ENCODE measurements at places on chromosomes 1 and 21.

DNA sequence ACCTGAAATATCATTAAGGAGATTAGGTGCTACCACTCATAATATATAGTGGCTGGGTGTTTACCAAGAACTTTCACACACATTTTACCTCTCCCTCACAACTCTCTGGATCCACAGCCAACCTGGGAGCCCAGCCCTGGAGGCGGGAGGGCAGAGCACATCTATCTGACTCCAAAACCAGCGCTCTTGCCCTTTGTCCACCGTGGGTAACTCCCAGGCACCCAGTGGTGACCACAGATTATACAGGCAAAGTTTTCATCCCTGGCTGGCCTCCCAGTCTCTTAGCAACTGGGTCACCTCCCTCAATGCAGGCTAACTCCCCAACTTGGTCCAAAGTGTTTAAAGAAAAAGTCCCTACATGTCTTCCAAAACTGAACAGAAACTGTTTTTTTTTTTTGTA, 2.4 kb downstream of the PAQR7 start:
- DNase-seq, result no peak

DNA sequence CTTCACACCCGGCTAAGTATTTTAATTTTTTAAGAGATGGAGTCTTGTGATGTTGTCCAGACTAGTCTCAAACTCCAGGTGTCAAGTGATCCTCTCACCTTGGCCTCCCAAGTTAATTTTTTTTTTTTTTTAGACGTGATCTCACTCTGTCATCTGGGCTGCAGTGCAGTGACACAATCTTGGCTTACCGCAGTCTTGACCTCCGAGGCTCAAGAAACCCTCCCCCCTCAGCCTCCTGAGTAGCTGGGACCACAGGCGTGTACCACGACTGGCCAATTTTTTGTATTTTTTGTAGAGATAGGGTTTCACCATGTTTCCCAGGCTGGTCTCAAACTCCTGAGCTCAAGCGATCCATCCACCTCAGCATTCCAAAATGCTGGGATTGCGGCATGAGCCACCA, 11.7 kb upstream of the IFNLR1 start:
- no peak for DNase-seq

- DNase-seq, result no peak
Observed at GRCh38 chr1:240151136-240151735, 59.6 kb downstream of the FMN2 start.

DNA sequence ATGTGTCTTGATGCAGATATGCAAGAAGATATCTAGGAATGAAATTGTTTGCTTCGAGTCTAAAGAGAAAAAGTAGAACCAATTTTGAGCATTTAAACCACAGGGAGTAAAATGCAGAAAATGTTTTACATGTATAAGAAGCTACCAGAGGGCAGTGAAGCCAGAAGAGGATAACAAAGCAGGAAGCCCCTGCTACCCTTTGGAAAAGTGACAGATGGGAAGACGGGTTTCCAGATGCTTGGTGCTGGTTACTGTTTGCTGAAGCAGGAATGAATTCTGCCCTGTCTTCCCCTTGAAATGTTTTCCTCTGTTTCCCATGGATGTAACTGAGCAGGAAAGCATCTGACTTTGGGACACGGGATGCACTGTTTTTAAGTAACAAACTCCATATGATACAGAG, 822.2 kb downstream of the MRPL39 start:
- no peak for DNase-seq

DNA sequence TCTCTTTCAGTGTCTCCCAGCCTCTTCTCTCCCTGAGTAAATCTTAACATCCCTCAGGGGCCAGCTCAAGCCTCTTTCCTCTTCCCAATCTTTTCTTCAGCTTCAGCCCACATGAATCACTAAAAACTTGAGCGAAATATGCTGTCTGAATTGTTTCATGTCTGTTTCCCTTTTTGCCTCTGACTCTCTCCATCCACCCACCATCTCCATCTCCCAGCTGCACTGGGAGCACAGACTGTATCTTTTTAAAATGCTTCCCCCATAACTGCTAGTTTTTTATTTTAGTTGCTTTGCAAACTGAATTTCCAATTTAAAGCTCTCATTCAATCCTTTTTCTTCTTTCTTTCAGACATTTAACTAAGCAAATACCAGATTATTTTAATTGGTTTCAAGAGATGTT, 3.0 kb upstream of the AHCTF1 start:
- DNase-seq, result no peak

DNA sequence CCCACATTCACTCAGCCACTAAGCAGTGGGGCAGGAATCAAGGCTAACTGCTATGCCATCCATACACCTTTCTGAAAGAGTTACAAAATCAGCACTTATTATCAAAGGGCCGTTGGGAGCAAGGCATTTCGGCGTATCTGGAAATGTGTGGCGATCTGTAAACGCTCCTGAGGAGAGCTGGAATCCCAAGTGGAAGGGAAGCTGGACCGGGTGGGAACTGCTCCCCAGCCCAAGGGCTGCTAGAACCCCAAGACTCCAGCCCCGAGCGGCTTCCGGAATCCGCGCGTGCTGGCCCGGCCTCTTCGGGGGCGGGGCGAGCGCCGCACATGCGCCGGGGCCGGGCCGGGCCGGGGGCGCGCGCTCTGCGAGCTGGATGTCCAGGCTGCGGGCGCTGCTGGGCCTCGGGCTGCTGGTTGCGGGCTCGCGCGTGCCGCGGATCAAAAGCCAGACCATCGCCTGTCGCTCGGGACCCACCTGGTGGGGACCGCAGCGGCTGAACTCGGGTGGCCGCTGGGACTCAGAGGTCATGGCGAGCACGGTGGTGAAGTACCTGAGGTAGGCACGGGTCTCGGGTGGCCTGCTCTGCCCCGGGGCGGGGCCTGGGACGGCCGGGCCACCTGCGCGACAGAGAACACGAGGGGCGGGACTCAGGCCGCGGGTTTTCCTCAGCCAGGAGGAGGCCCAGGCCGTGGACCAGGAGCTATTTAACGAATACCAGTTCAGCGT, at the start of gene NAXE:
TSS of gene NAXE (plus strand) at position 345 of the 726 bp plus-strand sequence. CDS start at position 374, 29 bp downstream.
- peak; percentile 94 for DNase-seq

DNA sequence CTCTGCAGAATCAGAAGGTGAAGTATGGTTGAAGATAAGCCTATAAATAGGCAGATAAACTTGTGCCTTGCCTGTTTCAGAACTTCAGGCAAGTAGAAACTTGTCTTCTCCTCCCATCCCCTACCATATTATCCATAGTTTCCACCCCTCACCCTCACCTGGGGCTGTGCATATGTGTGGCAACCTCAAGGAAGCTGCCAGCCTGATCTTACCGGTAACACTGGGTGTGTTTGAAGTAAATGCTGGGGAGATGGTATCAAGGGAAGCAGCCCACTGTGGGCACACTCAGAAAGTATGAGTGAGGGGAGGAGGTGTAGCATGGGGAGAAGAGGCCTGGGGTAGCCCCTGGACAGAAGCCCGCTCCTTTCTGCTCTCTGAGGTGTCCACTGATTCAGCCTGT, 14.5 kb downstream of the VANGL2 start:
- no peak for DNase-seq

DNA sequence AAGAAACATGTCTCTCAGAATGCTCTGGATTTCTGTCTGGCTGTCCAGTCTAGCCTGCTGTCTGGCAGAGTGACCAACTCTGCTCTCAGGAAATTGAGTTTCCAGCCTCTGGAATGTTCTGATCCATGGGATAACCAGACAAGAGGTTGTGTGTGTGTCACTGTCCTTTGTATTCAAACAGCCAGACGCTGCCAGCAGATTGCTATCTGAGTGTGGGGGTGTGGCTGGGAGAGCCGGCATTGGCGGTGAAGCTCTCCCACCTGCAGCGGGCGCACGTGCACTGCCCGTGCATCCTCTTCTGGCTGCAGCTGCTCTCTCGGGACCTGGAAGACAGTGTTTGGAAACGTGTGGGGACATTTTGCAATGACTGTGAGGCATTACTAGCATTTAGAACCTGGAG, 26.1 kb downstream of the PKP1 start:
- peak; percentile 89 for DNase-seq

DNA sequence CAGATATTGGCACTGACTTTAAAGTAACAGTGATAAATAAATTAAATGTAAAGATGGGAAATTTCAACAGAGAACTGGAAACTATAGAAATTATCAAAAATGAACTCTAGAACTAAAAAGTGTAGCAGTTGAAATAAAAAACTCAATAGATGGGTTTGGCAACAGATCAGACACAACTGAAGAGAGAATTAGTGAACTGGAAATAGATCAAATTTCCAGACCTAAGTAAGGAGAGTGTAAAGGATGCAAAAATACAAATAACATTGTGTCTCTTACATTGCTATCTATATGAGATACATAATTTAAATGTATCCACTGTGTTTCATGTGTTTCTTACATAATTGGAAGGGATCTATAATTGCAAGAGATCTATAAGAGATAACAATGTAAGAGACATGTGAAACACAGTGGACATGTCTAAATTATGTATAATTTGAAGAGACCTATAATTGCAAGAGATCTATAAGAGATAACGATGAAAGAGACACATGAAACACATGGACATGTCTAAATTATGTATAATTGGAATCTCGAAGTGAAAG, 32.1 kb upstream of the ZNF362 start:
- no peak for DNase-seq

- DNase-seq, result no peak
Observed at GRCh38 chr1:204548265-204548664, 32.1 kb downstream of the MDM4 start.

DNA sequence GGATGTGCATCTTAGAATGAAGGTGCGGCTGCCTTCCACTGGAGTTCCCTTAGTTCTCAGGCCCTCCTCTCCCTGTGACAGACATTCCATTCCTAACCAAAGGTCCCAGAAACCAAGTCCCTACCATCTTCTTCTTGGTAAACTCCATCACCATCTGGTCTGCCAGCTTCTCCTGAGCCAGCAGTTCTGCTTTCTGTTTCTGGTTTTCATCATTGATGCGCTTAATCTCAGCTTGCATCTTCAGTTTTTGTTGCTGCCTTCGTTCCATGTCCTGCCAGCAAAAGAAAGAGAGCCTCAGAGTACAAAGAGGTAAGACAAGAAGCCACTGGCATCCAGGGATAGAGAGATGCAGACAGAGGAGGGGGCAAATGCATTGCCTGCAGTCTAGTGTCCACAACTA, 18.0 kb upstream of the VSIG8 start:
- DNase-seq, result no peak

- no peak for DNase-seq
Observed at GRCh38 chr1:236514703-236515442, 8.9 kb upstream of the LGALS8 start.

Measured in iPS-NIHi11 (cell line).